ENCODE measurements at places on chromosomes 6 and 20. TPM values are rescaled to one million over a fixed set of nuclear protein-coding genes. Genes with fewer than 3 reads are reported as not detected.

Gene NRN1
- not detected for polyA plus RNA-seq

Gene TSBP1
- polyA plus RNA-seq, result not detected

Gene SSTR4
- polyA plus RNA-seq, result not detected

Gene POU5F1
- 0.25 TPM for polyA plus RNA-seq

DNA sequence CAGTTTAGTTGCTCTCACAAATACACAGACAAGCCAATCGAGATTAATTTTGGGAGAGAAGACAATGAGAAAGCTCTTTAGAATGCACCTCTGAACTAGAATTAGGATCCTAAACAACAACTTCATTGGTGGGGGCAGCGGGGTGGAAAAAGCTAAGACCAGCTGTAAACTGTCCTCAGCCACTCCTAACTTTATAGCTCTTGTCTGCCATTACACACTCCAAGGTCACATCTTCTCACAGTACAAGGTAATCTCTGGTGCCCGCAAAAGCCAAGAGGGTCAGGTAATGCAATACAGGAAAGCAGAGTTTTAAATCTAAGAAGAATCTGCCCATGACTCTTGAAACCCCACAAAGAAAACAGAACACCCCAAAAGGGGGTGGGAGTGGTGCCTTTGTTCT, 17.8 kb upstream of the IL22RA2 start:
- peaks cover 15% of the 10 kb centered on the region for H3K4me1 ChIP-seq
- H3K4me3 ChIP-seq, result no peak overlapping the region
- no peaks in the 10 kb centered on the region for H3K36me3 ChIP-seq
- H3K27me3 ChIP-seq, result no peaks in the 10 kb centered on the region

DNA sequence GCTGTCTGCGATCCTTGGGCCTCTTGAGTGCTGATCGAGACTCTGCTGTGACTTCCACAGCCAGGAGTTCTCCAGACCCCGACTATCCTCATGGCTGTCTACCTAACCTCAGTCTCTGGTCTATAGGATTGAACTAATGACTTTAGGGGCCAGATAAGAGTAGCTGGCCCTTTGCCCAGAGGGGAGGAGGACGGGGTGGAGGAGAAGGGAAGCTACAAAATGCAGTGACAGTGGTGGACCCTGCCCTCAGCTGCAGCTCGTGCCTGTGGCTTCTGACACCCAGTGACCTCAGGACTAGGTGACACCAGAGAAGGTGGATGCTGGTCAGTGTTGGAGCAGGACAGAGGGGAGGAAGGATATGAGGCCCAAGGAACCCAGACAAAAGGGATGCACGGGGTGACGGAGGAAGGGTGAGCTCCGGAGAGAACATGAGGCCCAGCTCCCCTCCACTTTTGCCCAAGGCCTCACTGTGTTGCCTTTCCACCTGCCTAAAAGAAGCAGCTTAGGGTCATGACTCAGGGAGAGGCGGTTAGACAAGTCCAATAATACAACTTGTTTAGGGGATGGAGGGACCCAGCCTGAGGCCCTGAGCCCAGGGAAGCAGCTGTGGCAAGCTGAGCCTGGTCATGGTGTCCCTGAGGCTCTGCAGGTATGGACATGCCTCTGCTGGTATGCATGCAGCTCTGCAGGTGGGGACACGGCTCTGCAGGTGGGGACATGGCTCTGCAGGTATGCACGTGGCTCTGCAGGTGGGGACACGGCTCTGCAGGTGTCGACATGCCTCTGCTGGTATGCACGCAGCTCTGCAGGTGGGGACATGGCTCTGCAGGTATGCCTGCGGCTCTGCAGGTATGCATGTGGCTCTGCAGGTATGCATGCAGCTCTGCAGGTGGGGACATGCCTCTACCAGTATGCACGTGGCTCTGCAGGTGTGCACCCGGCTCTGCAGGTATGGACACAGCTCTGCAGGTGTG, 67.7 kb downstream of the SYNJ2 start:
- no peak overlapping the region for H3K4me3 ChIP-seq
- no peak overlapping the region for H3K27ac ChIP-seq
- DNase-seq, result no peak

DNA sequence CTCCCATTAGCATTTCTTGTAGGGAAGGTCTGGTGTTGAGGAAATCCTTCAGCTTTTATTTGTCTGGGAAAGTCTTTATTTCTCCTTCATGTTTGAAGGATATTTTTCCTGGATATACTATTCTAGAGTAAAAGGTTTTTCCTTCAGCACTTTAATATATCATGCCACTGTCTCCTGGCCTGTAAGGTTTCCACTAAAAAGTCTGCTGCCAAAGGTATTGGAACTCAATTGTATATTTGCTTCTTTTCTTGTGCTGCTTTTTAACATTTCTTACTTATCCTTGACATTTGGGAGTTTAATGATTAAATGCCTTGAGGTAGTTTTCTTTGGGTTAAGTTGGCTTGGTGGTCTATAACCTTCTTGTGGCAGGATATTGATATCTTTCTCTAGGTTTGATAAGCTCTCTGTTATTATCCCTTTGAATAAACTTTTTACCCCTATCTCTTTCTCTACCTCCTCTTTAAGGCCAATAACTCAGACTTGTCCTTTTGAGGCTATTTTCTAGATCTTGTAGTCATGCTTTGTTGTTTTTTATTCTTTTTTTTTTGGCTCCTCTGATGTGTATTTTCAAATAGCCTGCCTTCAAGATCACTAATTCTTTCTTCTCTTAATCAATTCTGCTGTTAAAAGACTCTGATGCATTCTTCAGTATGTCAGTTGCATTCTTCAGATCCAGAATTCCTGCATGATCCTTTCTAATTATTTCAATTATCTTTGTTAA, 225.0 kb upstream of the ZNF217 start:
- H3K27ac ChIP-seq, result no peak overlapping the region
- no peaks in the 10 kb centered on the region for H3K27me3 ChIP-seq
- no peak overlapping the region for H3K4me3 ChIP-seq
- no peaks in the 10 kb centered on the region for H3K4me1 ChIP-seq
- DNase-seq, result no peak

DNA sequence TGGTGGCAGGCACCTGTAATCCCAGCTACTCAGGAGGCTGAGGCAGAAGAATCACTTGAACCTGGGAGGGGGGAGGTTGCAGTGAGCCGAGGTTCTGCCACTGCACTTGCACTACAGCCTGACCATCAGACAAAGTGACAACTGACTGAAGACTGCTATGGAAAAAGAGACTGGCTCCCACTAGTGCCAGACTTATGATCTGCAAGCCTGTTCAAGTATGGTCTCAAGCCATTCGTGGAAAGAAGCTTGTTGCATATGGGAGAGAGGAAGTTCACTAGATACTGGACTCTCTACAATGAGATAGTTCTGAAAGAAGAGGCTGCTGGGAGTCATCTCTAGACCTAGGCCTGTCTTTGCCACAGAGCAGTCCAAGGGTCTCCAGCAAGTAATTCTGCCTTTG, 26.7 kb downstream of the MDN1 start:
- peaks cover 22% of the 10 kb centered on the region for H3K4me1 ChIP-seq
- no peak for DNase-seq
- H3K4me3 ChIP-seq, result peak overlapping the region; percentile 5
- no peak overlapping the region for H3K27ac ChIP-seq
- H3K36me3 ChIP-seq, result peaks cover 14% of the 10 kb centered on the region
- H3K27me3 ChIP-seq, result no peaks in the 10 kb centered on the region

DNA sequence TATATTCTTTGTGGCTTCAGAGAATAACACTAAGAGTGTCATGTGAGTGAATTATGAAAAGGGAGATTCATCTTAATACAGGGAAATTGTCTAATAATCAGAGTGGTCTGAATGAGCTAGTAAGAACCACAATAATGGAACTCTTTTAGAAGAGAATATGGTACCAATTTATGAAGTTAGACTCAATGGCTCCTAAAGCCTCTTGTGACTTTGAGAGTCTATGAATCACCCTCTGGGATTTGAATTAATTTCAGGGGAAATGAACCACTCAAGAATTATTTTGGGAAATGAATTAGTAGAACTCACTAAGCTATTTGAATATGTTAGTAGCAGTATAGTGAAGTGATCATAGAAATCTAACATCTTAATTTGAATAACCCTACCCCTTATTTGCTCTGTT, 14.3 kb downstream of the PCMT1 start:
- H3K4me3 ChIP-seq, result no peak overlapping the region
- peaks cover 22% of the 10 kb centered on the region for H3K36me3 ChIP-seq
- no peak overlapping the region for H3K27ac ChIP-seq
- H3K4me1 ChIP-seq, result peaks cover 25% of the 10 kb centered on the region
- DNase-seq, result no peak

DNA sequence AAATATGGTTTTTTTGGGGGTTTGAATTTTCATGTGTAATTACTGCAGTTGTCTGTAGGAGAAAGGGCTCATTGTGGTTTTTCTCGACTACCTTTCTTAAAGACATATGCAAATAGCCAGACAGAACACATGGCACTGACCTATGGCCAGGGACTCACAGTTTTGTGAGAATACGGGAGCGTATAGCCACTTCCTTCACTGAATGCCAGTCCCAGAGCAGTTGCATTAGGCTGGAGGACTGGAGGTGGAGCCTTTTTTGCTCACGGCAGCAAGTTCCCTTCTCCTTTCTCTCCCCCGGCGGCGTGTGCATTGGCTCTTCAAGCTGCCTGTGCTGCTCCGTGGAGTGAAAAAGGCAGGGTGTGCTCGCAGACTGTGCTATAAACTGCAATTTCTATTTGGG, 114.9 kb downstream of the AKAP7 start:
- H3K4me3 ChIP-seq, result no peak overlapping the region
- H3K27me3 ChIP-seq, result no peaks in the 10 kb centered on the region
- no peaks in the 10 kb centered on the region for H3K36me3 ChIP-seq
- no peak overlapping the region for H3K27ac ChIP-seq

DNA sequence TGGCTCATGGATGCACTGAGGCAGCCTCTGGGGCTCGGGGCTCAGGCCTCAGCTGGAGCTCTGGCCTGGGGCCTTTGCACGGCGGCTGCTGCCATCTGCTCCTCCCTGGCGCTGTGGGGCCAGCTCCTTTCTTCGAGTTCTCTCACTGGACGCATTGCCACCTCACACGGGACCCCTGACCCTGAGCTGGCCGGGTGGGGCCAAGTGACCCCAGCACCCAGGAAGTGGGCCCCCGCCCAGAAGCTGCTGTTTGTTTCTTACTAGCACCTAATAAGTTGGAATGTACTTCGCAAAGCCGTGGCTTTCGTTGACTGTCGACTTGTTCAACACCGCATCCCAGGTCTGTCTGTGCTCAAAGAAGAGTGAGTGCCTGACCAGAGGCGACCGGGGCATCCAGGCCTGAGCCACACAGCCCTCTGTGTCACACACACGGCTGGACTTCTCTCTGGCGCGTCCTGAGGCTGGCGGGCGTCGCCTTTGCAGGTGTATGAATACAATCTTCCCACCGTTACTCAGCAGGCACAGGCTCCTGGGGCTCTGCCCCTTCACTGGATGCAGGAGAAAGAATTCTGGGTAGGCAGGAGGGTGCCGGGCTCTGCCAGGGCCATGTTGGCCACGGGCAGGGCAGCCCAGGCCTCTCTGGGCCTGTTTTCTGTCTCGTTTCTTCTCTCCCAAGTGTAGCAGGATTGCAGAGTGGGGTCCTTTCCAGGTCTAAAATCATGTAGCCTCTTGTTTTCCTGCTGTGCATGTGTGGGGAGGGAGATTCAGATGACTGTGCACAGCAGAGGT, 112.9 kb downstream of the DLL1 start:
- peaks cover 3% of the 10 kb centered on the region for H3K4me1 ChIP-seq
- no peaks in the 10 kb centered on the region for H3K36me3 ChIP-seq
- DNase-seq, result no peak
- peaks cover 15% of the 10 kb centered on the region for H3K27me3 ChIP-seq
- H3K27ac ChIP-seq, result no peak overlapping the region

- no peak for DNase-seq
- no peaks in the 10 kb centered on the region for H3K4me1 ChIP-seq
- no peak overlapping the region for H3K27ac ChIP-seq
- no peaks in the 10 kb centered on the region for H3K27me3 ChIP-seq
Observed at GRCh38 chr6:114195631-114196403, 147.0 kb downstream of the HS3ST5 start.

- H3K27me3 ChIP-seq, result peaks cover 16% of the 10 kb centered on the region
- no peaks in the 10 kb centered on the region for H3K36me3 ChIP-seq
- H3K4me1 ChIP-seq, result peaks cover 27% of the 10 kb centered on the region
- peak overlapping the region; percentile 34 for H3K27ac ChIP-seq
Observed at GRCh38 chr6:117546674-117547073, 55.6 kb downstream of the GOPC start.

Measured in naive B cell (primary cell).